AG04449 (cell line): ENCODE measurements at places on chromosomes 1 and 21.

DNA sequence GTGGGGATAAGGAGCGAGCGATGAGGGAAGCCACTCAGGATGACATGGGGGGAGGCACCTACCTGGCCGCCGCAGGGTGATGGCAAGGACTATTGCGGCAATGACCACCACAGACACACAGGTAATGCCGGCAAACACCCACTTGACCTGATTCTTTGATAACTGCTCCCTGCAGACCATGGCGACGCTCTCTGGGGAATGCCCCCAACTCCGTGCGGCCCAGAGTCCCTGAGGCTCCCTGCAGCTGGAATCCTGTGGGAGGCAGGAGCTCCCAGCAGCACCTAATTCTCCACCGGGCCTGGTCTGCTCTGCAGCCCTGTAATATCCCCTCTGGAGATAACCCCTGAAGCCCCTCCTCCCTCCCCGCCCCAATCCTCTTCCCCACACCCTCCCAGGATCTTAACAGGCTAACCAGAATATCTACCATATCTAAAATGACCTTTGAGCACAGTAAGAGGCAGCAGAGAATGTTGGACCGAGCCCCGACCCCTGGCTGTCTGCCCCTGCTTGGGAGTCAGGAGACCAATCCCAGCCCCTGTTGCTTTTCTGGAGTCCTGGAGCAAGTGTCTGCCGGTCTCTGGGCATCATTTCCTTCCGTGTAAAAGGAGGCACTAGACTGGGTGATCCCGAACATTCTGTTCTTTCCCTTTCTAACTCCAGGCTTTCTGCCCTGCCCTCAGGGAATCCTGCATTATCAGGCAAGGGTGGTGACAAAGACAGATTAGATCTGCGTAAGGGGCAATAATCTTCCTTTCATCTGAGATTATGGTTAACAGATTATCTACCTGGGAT, at the start of gene FAM151A:
TSS of gene FAM151A (minus strand) at position 310 of the 792 bp plus-strand sequence. CDS start at position 180, 130 bp downstream.
- no peak for DNase-seq

DNA sequence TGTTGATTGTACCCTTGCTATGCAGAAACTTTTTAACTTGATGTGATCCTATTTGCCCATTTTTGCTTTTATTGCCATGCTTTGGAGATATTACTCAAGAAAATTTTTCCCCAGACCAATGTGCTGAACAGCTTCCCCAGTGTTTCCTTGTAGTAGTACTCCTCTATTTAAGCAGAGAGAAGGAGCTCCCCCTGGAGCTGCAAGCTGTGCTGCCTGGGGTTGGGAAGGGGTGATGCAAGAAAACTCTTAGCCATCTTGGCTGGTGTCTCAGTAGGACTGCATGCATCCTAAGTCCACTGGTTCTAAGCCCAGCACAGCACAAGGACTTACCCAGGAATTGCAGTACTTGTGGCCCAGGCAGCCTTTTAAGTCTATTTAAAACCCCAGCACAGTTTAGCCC, 121.6 kb downstream of the NTMT2 start:
- DNase-seq = no peak

DNA sequence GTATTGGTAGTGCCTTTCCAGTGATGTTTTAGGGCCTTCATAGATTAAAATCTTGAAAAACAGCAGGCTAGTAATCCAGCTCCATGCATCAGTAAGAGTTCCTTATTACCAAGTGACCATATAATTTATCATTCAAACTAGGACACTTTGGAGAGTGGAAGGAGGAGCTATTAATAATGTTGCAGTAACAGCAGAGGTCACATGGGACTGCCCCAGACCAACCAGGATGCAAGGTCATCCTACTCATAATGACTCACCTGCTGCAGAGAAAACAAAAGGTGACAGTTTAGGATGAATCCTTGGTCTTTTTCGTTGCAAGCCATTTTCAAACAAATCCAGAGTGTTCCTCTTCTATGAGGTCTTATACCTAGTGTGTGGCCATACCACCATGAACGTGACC, 187.4 kb downstream of the NUF2 start:
- no peak for DNase-seq

- DNase-seq = no peak
Measured at GRCh38 chr1:91768786-91769725, 116.9 kb downstream of the TGFBR3 start.

GRCh38 chr1:1455366-1455884, 5.9 kb downstream of the ATAD3C start:
- DNase-seq = no peak
